ENCODE measurements at places on chromosomes 2 and 18.

DNA sequence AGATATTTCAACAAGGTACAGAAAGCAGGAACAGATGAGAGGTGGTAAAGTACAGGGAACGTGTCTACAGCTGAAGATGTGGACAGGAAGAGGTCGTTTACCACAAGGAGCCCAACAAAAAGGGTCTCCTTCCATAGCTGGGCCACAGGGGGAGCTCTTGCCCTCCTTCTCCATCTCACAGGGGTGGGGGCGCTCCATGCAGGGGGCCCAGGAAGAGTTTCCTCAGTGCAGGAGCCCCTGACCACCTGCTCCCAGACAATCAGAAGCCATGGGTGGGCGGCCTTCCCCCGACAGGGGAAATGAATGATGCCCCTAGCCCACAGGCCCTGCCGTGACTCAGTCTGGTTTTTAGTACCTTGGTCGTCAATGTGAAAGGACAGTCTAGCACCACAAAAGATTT lies 163.6 kb upstream of the ZNF516 start:
- DNase-seq: no peak

DNA sequence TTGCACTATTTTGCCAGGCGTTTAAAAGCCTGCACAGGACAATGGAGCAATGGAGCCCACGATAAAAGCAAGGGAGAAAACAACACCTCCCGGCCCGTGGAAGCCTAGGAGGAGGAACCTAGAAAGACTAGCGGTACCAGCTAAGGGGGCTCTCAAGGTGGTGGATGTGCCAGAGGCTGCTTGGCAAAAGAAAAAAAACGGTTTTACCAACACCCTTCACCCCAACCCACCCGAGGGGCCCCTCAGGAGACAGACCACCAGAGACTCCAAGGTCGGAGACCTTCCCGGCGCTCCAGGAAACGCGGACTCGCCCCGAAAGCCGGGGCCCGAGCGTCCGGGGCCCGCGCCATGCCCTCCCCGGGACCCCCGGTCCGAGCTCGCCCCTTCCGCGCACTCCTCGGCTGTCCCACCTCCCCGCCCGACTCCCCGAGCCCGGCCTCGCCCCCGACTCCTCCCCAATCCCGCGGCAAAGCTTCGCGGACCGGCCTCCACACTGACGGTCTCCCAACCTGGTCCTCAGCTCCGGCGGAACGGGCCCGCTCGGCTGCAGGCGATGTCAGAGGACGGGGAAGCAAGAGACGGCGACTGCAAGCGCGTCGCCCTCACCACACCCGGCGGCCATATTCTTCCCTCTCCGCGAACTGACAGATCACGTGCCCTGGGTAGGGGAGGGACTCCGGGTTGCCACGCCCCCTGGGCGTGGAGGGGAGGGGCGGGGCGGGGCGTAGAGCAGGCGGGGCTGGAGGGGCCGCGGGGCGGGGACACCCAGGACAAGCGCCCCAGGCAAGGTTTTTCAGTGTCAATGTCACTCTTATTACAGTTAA lies at the start of gene KIDINS220:
TSS of gene KIDINS220 (minus strand) at position 643 of the 824 bp plus-strand sequence. CDS start 10,520 bp downstream, outside the sequence.
- peak; percentile 82 for DNase-seq

DNA sequence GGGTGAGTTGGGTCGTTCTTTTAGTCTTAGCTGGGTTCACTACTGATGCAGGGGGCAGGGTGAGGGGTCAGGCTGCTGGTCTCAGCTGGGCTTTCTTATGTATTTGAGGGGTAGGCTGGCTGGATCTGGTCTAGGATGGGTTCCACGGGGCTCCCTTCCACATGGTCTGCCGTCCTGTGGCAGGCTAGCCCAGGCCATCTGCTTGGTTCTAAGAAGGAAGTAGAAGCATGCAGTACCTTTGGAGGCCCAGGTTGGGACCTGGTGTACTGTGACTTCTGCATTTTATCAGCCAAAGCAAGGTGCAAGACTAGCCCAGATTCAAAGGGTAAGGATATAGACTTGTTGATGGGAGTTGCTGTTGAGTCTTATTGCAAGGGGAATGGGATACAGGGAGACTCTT lies 35.5 kb upstream of the MGAT5 start:
- DNase-seq: no peak

DNA sequence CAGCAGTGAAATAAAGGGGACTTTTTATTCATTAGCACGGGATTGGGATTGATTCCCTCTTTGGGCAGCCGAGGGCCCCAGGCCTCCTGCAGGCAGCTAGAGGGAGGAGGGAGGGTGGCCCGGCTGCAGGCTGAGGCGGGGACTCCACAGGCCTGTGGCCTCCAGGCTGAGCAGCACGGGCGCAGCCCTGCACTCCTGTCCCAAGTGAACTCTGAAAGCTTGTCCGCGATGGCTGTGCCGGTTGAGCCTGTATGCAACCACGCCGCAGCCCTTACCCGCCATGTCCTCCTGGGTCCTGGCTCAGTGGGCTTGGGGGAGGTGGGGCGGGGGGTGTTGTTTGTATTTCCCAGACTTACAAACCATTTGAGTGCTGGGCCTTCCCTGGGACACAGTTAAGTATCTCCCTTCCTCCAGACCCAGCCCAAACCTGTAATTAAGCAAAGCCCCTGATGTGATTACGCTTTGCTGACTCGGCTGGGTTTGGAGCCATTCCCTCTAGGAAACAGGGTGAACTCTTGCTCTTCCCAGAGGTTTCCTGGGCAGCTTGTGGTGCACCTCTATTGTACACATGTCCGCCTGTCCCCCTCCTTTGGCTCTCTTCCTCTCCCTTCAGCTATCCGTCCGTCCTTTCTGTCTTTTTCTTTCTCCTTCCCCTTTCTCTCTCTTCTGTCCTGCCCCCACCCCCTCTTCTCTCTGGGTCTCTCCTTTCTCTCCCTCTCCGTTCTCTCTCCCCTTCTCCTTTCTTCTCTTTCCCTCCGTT lies 5.3 kb downstream of the GLI2 start:
- DNase-seq: no peak

- no peak for DNase-seq
Observed at GRCh38 chr18:7333025-7333562, 102.2 kb downstream of the LRRC30 start.

DNA sequence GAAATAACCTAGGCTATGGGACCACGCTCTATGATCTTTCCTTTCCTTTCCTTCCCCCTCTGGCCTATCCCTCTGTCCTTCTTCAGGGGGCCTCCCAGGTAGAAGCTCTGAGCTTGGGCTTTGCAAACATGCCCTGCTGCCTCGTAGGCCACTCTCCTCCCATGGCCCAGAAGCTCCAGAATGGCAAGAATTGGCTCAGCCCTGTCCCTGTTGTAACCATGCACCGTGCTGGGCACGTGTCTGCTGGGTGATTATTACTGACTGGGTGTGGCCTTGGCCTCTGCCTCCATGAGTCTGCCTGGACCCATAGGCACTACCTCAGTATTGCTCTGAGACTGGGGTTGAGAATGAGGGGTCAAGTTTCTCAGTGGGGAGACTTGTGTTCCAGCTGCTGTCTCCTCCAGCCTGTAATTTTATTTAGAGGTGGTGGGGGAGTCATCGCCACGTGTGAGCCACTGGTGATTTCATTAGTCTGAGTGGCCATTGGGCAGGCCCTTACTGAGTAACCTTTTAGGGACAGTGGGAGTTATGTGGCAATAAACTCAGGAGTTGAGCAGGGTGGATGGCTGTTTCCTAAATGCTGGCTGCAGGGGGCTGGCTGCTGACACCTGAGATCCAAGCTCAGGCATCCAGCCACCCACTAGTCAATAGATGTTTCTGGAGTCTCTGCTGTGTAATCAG lies 157.9 kb downstream of the CLIP4 start:
- no peak for DNase-seq

DNA sequence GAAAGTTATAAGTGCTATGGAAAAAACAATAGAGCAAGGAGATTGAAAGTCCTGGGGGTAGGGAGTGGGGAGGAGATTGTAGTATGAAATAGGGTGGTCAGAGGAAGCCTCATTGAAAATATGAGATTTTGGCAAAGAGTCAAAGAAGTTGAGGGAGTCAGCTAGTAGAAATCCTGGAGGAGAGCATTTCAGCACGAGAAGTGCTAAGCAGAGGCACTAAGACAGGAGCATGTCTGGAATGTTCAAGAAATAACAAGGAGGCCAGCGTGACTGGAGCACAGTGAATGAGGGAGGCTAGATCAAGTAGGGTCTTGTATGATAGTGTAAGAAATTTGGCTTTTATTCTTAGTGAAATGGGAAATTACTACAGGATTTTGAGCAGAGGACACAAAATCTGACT lies 2.1 kb upstream of the TSPYL6 start:
- DNase-seq: no peak

DNA sequence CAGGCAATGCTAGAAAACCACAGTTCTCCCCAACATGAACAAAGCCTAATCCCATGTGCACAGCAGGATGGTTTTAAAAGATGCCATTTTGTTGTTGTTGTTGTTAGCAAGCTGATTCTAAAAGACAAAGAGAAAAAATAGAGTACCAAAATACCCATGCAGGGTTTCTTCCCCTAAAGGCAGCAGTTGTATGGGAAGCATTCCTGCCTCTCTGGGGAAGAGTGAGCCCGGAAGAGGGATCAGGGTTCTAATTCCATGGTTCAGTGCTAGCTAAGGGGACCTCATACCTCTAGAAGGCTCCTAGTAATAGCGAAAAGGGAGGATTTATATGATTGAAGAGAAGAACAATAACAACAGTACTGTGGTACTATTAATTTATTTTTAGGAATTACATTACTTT lies 327.6 kb downstream of the DPP10 start:
- DNase-seq: no peak

DNA sequence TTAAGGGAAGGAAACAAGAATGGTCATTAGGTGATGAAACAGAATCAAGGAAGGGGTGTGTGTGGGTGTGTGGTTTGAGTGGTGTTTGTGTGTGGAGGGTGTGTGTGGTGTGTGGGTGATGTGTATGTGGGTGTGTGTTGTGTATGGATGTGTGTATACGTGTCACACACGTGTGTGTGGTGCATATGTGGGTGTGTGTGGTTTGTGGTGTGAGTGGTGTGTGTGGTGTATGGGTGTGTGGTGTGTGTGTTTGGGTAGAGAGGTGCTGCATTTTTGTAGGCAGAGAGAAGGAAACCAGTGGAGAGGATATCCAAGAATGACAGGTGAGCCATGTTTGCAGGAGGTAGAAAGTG lies 1.1 kb upstream of the CEP192 start:
- no peak for DNase-seq

DNA sequence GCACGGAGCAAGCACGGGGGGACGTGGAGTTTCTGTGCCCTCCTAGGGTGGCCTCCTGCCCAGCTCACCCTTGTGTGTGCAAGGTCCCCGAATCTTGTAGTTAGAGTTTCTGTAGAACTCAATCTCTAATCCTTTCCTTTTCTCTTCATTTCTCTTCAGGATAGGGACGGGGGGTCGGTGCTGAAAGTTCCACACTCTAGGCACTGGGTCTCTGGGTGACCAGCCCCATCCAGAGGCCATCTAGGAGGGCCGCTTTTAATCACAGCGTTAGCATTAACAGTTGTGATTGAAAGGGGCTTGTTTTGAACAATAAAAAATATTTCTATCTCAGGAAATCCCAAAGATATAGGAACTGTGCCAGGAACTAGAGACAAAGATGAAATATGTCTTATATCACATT lies 10.5 kb downstream of the SOCS6 start:
- DNase-seq: no peak

GRCh38 chr2:158021226-158021625 lies 80.5 kb upstream of the UPP2 start:
- no peak for DNase-seq

DNA sequence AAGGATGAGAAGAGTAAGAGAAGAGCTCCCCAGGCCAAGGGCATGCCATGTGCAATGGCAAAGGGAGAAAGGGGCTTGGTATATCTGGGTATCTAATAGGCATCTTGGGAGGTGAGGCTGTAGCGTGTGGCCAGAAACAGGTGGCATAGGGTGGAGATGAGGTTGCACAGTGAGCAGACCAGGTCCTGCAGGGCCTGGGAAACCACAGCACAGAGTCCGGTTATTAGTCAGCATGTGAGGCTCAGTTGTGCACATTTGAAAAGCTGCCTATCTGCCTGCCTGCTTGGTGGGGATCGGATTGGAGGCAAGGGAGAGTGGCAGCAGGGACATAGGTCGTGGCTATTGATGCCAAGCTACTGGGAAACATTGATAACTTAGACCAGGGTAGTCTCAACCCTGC lies 190.6 kb downstream of the TPGS2 start:
- DNase-seq: no peak

DNA sequence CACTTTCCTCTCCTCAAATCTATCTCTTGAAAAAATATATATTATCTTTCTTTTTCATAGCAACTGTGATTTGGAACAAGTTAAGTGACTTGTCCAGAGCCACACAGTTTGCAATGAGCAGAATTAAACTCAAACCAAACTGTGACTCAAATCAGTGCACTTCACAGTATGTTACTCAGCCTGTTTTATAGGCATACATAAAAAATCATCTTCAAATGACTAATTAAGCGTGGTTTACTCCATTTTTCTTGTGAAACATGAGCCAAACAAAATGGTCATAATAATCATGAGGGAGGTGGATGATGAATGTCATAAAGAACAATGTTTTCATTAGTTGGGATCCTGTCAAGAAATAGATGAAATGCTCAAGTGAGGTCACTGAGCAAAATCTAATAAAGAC lies 6.1 kb upstream of the CCDC178 start:
- no peak for DNase-seq

GRCh38 chr2:40178171-40178778 lies 273.6 kb downstream of the SLC8A1 start:
- no peak for DNase-seq

- DNase-seq: no peak
Observed at GRCh38 chr18:12328179-12328823, 20.3 kb downstream of the TUBB6 start.

DNA sequence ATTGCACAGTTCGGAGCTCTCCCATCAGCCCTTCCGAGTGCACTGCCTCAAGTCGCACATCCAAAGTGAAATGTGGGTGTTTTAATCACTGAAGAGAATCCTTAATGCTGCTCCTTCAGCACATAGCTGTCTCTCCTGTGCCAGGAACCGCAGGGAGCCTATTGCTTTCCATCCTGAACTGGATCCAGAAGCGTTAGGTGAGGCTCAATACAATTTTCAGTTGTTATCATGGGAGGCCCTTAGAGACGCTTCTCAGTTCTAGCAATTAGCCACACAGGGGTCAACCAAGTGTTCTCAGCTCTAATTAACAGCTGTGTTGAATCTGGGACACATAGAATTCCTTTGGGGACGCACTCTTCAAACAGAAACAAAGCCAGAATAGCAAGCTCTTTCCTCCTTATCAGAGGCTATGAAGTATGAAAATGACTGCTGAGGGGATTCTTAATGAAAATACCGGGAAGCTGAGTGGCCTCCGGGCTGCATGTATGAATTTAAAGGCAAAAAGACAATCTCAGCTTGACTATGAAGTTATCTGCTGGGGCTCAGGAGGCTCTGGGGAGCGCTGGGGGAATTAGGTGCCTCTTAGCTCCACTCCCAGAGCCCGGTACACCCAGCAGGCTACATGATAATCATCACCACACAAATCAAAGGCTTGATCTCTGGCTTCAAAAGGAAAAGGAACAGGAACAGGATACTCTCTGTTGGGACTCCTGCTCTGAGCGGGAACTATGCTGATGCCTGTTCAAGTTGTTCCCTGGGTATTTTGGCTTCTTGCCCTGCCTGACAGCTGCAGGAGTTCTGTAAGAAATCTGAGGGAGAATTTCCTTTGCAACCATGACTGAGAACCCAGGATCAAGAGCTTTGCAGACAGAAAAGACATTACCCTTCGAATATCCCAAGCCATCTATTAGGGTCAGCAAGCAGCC lies 55.4 kb upstream of the NCOA1 start:
- no peak for DNase-seq

- no peak for DNase-seq
Observed at GRCh38 chr18:35167332-35167731, 73.5 kb upstream of the ZNF397 start.
